ENCODE measurements at places on chromosomes 1 and 21. TPM values are rescaled to one million over a fixed set of nuclear protein-coding genes. Genes with fewer than 3 reads are reported as not detected.

GRCh38 chr1:152189657-152190442, 30.8 kb upstream of the RPTN start:
- H3K36me3 ChIP-seq, result no peaks in the 10 kb centered on the region
- H3K27me3 ChIP-seq, result no peaks in the 10 kb centered on the region
- no peak overlapping the region for H3K4me3 ChIP-seq
- no peak overlapping the region for H3K27ac ChIP-seq

DNA sequence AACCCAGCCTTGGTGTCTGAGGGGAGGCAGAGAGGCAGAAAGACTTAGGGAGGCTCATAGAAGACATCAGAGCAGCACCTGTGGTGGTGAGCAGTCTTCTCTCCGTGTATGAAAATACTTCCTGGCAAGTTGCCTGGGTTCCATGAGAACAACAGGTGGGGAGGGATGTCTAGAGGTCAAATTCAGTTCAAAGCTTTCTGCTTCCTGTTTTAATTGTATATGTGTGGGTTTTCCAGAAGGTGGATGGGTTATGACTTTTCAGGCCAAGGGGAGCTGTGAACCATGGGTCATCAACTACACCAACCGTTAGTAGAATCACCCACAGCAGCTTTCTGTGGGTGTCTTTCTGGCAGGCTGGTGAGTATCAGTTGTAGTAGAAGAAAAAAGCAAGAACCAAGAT, 4.1 kb upstream of the FCRL2 start:
- no peaks in the 10 kb centered on the region for H3K36me3 ChIP-seq
- no peak for DNase-seq
- no peaks in the 10 kb centered on the region for H3K4me1 ChIP-seq
- no peak overlapping the region for H3K4me3 ChIP-seq

DNA sequence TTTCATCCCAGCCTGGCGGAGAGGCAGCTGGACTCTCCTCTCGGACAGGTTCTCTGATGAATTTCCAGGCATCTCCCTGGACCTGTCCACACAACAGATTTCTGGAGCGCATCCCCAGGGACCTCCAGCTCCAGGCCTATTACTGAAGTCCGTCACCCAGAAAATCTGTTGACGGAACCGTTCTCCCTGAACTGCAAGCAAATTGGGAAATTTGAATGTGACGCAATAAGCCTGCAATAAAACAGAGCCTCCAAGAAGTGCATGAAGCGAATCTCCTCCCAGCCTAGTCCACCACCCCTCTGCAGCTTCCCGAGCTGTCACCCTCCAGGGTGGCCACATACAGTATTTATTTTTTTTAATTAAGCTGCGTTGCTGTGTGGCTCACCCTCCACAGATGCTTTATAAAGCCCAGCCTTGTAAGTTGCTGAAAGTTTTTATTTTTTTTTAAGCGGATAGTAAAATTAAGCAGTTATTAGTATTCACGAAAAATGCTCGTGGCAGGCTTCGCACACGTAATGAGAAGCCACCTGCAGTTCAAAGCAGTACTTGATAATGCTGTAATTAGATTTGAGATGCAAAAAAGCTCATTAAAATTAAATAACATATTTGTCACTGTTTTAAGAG, 173.3 kb downstream of the CAMTA1 start:
- no peak overlapping the region for H3K4me3 ChIP-seq
- H3K27me3 ChIP-seq, result no peaks in the 10 kb centered on the region
- no peaks in the 10 kb centered on the region for H3K36me3 ChIP-seq
- H3K4me1 ChIP-seq, result no peaks in the 10 kb centered on the region
- DNase-seq, result no peak
- no peak overlapping the region for H3K27ac ChIP-seq

The EPHA10 gene
- total RNA-seq, result 0.07 TPM

- H3K4me1 ChIP-seq, result peaks cover 19% of the 10 kb centered on the region
Observed at GRCh38 chr1:59688976-59689375, 125.8 kb upstream of the HOOK1 start.

The POU3F1 gene
- total RNA-seq, result not detected

- peak overlapping the region; percentile 31 for H3K4me3 ChIP-seq
- no peak for DNase-seq
- peak overlapping the region; percentile 64 for H3K27ac ChIP-seq
- no peaks in the 10 kb centered on the region for H3K27me3 ChIP-seq
Observed at GRCh38 chr1:147472966-147473732, 68.2 kb upstream of the BCL9 start.

The RNPC3 gene
- total RNA-seq, result 12.6 TPM

GRCh38 chr21:26810676-26811415, 34.4 kb downstream of the ADAMTS1 start:
- no peak overlapping the region for H3K27ac ChIP-seq
- no peak for DNase-seq
- H3K4me1 ChIP-seq, result no peaks in the 10 kb centered on the region
- no peak overlapping the region for H3K4me3 ChIP-seq

- H3K27ac ChIP-seq, result no peak overlapping the region
- H3K4me3 ChIP-seq, result no peak overlapping the region
- no peak for DNase-seq
- no peaks in the 10 kb centered on the region for H3K4me1 ChIP-seq
Observed at GRCh38 chr1:13733711-13734110, 33.7 kb downstream of the PRDM2 start.

The GNAT2 gene
- total RNA-seq, result not detected

The CD247 gene
- total RNA-seq, result 0.56 TPM

DNA sequence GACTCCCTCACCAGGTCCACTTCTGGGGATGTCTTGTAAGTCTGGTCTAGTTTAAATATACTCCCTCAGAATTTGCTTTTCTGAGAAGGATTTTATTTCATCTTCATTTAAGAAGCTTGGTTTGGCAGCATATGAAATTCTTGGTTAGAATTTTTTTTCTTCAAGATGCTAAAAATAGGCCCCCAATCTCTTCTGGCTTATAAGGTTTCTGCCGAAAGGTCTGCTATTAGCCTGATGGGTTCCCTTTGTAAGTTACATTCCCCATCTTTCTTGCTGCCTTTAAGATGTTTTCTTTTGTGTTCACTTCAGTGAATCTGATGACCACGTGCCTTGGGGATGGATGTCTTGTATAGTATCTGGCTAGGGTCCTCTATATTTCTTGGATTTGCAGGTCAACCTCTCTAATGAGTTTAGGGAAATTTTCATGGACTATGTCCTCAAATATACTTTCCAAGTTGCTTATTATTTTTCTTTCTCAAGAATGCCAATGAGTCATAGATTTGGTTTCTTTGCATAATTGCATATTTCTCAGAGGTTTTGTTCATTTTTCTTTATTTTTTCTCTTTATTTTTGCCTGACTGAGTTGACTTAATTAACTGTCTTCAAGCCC, 19.4 kb downstream of the TCP10L start:
- no peak for DNase-seq
- H3K4me3 ChIP-seq, result no peak overlapping the region
- H3K4me1 ChIP-seq, result no peaks in the 10 kb centered on the region
- no peaks in the 10 kb centered on the region for H3K27me3 ChIP-seq
- H3K36me3 ChIP-seq, result no peaks in the 10 kb centered on the region

GRCh38 chr1:70459496-70460225, 48.6 kb downstream of the CTH start:
- no peaks in the 10 kb centered on the region for H3K36me3 ChIP-seq
- no peak overlapping the region for H3K4me3 ChIP-seq
- no peak overlapping the region for H3K27ac ChIP-seq
- no peak for DNase-seq
- no peaks in the 10 kb centered on the region for H3K27me3 ChIP-seq

- H3K27ac ChIP-seq, result no peak overlapping the region
- no peaks in the 10 kb centered on the region for H3K36me3 ChIP-seq
- no peak overlapping the region for H3K4me3 ChIP-seq
- no peaks in the 10 kb centered on the region for H3K4me1 ChIP-seq
- no peak for DNase-seq
- no peaks in the 10 kb centered on the region for H3K27me3 ChIP-seq
Observed at GRCh38 chr1:172674831-172675613, 16.1 kb downstream of the FASLG start.

DNA sequence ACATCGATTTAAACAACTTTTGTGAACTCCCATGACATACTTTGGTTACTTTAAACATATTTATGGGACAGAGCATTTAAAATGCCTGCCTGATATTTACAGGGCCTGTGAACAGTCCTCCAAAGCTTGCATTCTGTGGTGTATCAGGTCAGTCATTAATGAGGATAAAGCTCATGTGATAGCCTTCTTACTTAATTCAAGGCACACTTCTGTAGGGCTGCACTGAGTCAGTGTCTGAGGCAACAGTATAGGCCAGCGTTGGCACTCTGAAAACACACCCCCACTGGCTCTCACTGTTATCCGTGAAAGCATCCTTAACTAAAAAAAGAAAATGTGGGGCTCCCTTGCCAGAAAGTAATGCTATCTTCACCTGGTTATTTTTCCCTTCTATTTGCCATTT, 200.0 kb downstream of the NFIA start:
- H3K4me1 ChIP-seq, result peaks cover 9% of the 10 kb centered on the region
- no peak for DNase-seq
- H3K4me3 ChIP-seq, result no peak overlapping the region
- no peaks in the 10 kb centered on the region for H3K36me3 ChIP-seq
- no peaks in the 10 kb centered on the region for H3K27me3 ChIP-seq

- H3K27ac ChIP-seq, result no peak overlapping the region
- H3K4me3 ChIP-seq, result no peak overlapping the region
- peak; percentile 35 for DNase-seq
- H3K36me3 ChIP-seq, result no peaks in the 10 kb centered on the region
Observed at GRCh38 chr1:53640701-53641075, 98.3 kb downstream of the GLIS1 start.

The RLF gene
- 6.2 TPM for total RNA-seq

The ANGPTL3 gene
- 227 TPM for total RNA-seq

GRCh38 chr21:25062061-25062460, 545.2 kb downstream of the MRPL39 start:
- no peaks in the 10 kb centered on the region for H3K4me1 ChIP-seq
- no peaks in the 10 kb centered on the region for H3K36me3 ChIP-seq
- H3K4me3 ChIP-seq, result no peak overlapping the region
- no peak overlapping the region for H3K27ac ChIP-seq

- peak; percentile 66 for DNase-seq
- H3K36me3 ChIP-seq, result no peaks in the 10 kb centered on the region
- H3K27me3 ChIP-seq, result no peaks in the 10 kb centered on the region
- H3K27ac ChIP-seq, result peak overlapping the region; percentile 28
Observed at GRCh38 chr1:15322648-15323350, 75.8 kb downstream of the FHAD1 start.

The C4BPB gene
- 156 TPM for total RNA-seq

- no peaks in the 10 kb centered on the region for H3K27me3 ChIP-seq
- no peaks in the 10 kb centered on the region for H3K36me3 ChIP-seq
- H3K4me1 ChIP-seq, result no peaks in the 10 kb centered on the region
- H3K27ac ChIP-seq, result no peak overlapping the region
- peak; percentile 46 for DNase-seq
- no peak overlapping the region for H3K4me3 ChIP-seq
Observed at GRCh38 chr1:10208537-10208936, 1.8 kb upstream of the KIF1B start.

GRCh38 chr1:86288586-86289147, 107.5 kb downstream of the ODF2L start:
- no peaks in the 10 kb centered on the region for H3K27me3 ChIP-seq
- H3K4me1 ChIP-seq, result no peaks in the 10 kb centered on the region
- no peak for DNase-seq
- H3K36me3 ChIP-seq, result no peaks in the 10 kb centered on the region
- no peak overlapping the region for H3K4me3 ChIP-seq
- no peak overlapping the region for H3K27ac ChIP-seq

All from right lobe of liver (tissue), 6 donors.